ENCODE measurements at places on chromosomes 4 and X.
A peak's percentile ranks its signal among the peaks of the same experiment; 100 is the strongest.

DNA sequence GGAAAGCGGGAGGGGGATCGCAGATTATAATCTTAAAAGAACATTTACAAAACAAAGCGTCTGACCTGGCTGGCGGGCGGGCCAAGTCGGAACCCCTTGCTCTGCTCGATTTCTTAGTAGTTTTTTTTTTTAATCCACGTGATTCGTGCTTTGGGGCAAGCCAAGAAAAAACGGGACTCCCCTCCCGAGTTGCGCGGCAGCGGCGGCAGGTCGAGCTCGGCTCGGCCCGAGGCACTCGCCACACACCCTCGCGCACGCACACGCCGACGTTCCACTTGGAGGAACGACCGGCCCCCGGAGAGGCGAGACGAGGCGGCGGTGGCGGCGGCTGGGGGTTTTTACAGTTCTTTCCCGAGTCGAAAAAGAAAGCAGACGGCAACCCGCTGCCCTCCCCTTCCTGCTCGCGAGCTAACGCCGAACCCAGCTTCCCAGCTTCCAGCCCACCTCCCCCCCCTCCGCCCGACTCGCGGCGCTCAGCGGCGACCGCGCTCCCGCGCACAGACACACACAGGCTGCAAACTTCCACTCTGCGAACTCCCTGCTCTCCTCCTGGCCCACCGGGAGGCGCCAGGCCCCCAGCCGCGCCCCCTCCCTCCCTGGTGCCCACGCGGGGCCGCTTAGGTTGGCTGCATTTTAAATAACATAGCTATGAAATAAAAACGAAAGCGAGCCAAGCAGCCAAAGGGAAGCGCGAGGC lies 1.2 kb downstream of the BCOR start:
- DNase-seq, result no peak

DNA sequence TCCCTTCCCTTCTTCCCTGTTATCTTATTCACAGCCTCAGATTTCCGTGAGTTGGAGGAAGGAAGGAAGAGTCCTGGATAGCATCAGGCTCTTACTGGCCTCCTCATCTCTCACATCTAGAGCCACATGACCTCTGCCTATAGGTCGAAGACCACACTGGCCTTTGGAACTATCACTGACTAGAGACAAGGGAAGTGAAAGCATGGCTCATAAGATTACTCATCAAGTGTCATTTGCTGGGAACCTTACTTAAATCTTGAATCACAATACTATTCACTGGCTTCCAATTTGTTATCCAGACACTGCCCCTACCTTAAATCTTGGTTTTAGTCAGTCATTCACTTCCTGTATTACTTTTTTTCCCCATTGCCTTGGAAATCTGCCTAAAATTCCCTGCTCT lies 61.6 kb upstream of the MTMR8 start:
- DNase-seq, result no peak

- DNase-seq, result peak; percentile 11
Observed at GRCh38 chr4:22348410-22348809, 167.5 kb downstream of the ADGRA3 start.

DNA sequence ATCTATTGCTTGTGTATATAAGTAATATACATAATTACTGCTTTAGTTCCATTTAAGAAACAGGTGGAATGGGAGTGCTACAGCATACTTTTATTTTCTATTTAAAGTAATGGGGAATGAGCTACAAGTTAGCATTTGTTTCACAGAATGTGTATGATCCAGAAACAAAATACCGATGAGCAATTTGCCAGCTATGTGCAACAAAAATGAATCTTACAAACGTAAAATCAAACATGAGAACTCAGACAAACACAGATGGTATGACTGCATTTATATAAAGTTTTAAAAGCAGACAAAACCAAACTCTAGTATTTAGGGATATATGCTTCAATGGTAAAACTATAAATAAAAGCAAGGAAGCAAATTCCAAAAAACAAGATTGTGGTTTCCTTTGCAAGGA lies 141.7 kb downstream of the PAPSS1 start:
- DNase-seq, result no peak

Data from amniotic stem cell (primary cell).